ENCODE measurements at places on chromosomes 11 and 22.
A peak's percentile ranks its signal among the peaks of the same experiment; 100 is the strongest.

DNA sequence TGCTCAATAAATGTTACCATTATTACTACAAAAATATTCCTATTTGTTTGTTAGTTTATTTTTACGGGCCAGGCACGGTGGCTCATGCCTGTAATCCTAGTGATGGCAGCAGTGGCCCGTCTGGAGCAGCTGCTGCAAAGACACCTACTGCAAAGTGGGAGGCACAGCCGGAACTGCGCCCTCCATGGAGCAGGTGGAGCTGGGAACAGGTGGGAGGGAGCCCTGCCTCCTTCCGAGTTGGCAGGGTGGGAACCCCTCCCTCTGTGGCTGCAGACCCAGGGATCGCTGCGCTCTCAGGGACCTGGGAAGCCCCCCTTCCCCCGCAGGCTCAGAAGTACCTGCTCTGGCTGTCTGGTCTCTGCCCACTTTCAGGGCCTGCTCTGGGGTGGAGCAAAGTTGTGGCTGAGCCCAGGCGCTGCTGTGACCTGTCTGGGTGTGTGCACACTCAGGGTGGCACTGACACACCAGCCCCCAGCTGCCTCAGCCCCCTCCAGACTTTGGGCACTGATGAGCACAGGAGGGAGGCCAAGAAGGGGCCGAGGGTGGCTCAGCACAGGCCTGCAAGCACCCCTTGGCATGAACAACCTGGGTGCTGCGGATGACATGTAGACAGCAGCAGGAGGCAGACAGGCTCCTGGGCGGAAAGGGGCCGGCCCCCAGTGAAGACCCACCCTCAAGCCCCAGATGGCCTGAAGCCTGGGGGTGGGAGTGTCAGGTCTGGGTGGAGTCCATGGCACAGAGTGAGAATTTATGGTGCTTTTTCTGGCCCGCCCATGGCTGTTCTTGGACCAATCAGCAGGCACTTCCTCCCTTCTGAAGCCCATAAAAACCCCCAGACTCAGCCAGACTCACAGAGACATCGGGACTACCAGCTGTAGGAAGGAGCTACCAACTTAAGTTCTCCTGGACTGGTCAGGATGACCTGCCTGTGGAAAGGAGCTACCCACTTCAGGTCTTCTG is 103.7 kb upstream of the CLMP start:
- DNase-seq: no peak

DNA sequence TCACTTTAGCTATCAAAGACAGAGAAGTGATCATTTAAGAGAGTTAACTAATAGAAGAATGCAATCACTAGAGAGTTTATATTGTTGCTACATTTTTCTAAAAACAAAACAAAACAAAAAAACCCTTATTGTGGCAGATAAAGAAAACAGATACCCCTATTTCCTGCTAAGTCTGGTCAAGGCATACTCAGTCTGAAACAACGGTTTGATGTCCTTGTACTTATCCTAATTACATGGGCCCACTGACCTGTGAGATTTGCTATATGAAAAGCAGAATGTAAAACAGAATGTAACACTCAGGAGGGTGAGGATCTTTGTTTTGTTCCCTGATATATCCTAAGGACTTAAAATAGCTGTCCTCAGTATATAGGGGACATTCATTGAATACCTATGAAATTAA is 24.6 kb downstream of the MAML2 start:
- DNase-seq: no peak

GRCh38 chr11:13104619-13105236 is 95.6 kb downstream of the RASSF10 start:
- DNase-seq: no peak

DNA sequence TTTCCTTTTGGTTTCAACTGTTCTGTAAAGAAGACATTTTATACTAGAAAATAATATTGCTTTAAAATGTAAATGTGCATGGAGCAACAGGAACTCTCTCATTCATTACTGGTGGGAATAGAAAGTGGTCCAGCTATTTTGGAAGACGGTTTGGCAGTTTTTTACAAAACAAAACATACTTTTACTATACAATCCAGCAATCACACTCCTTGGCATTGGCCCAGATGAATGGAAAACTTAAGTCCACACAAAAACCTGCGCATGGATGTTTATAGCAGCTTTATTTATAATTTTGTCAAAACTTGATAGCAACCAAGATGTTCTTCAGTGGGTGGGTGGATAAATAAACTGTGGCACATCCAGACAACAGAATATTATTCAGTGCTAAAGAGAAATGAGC is 49.9 kb upstream of the SEPTIN5 start:
- DNase-seq: no peak

- no peak for DNase-seq
These were observed 44.9 kb downstream of the PACSIN2 start for GRCh38 chr22:42970029-42970428.

GRCh38 chr11:12079726-12080556 is 30.4 kb upstream of the MICAL2 start:
- DNase-seq: no peak

DNA sequence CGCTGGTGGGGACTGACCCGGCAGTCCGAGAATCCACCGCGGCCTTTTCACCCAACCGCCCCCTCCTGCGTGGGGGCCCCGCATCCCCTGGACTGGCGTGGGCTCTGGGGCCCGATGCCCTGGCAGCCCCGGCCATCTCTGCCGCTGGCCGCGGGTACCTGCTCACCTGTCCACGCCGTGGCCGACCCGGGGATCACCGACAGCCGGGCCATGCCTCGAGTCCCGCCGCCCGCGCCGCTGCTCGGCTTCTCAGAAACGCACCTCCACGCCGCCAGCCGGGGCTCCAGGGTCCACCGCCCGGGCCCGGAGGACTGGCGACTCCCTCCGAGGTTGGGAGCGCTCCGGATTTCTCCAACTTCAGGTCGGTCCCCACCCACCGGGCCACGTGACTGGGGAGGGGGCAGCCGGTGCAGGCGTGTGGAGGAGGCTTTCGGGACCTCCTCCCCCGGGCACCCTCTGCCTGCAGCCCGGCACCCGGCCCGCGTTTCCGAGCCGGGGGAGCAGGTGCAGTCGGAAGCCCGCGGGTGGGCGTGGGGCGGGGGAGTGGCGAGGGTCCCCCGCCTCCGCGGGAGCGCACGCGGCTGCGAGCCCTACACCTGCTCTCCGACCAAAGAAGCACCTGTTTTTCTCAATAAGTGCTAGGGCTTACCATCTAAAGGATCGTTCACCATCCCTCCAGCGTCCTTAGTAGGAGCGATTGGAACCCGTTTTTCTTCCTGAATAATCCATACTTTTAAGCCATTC is 554 bp upstream of the NRIP3 start:
- no peak for DNase-seq

DNA sequence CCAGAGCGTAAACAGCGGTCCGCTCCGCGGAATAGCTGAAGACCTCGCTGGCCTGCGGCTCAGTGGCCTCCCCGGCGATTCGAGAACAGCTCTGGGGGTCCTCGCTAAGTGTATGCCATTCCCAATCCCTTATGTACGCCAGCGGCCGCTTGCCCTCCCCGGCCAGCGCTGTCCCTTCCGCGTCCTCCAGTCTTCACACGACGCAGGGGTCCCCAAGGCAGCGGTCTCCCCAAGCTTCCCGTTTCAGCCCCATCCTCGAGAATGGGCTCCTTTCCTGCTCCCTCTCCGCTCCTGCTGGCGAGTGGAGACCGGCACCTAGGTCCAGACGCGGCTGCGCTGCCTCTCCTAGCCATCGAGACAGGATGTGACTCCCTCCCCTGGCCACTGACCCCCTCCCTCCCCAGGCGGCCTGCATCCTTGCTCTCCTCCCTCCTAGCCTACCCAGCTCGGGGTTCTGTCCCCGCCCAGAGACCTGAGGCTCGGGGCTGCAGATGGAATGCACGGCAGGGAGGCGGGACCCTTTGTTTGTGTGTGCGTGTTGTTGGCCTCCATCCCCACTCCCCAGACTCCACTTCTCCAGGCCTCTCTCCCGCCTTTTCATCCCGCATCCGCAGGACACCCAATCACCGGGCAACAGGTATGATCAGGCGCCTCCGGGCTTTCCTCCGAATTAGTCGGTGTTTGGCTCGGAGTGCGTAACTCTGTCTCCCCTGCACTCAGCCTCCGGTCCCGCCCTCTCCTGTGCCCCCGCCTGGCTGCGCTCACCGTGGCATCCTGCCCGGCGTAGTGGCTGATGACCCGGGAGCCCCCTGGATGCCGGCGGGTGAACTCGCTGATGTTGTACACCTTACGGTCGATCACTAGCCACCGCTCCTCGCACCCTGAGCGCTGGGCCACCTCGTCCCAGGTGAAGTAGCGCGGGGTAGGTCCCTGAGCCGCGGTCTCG is 740 bp downstream of the FADS1 start:
- peak; percentile 39 for DNase-seq

- DNase-seq: no peak
These were observed 231.2 kb downstream of the TBC1D22A start for GRCh38 chr22:46993633-46994032.

- DNase-seq: no peak
These were observed 134.3 kb downstream of the CRYBB2 start for GRCh38 chr22:25353516-25354445.

DNA sequence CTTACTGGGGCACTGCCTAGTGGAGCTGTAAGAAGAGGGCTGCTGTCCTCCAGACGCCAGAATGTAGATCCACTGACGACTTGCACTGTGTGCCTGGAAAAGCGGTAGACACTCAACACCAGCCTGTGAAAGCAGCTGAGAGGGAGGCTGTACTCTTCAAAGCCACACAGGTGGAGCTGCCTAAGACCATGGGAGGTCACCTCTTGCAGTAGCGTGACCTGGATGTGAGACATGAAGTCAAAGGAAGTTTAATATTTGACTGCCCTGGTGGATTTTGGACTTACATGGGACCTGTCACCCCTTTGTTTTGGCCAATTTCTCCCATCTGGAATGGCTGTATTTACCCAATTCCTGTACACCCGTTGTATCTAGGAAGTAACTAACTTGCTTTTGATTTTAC is 196.6 kb upstream of the CTSC start:
- DNase-seq: no peak

DNA sequence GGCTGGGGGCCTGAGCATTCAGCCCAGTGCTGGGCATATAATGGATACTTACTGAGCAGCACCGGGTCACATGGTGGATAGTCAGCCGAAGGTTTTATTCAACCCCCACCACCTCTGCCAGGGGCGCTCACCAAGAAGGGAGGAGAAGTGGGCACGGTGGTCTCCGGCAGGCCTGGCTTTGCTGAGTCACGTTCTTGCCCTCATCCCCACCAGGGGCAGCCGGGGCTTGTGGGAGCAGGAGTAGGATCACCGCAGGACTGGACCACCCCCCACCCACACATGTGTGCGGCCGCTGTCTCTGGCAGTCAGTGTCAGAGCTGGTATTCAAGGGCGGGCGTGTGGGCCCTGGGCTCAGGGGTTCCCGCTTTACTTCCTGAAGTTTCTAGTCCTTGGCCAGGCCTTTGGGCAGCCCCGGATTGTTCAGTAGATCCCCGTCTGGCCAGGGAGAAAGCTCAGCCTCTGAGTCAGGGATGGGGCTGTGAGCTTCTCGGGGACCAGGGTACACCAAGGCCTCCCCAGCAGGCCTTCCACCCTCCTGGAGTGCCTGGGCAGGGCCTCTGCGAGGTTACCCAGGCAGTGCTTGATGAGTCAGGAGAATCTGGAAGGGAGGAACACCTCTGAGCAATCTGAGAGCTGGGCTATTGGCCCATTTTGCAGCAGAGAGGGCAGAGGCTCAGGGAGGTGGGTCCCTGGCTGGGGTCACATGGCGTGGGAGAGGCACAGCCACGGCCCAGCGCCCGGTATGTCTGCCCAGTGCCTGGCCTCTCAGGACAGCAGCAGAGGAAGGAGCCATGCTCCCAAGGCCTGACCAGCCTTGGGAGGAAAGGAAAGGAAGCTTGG is 60.6 kb downstream of the RTL6 start:
- no peak for DNase-seq
